Activated CD8-positive, alpha-beta memory T cell treated with anti-CD3 and anti-CD28 coated beads for 1 hour (primary cell): ENCODE measurements at places on chromosomes 16 and 17.
A peak's percentile ranks its signal among the peaks of the same experiment; 100 is the strongest.

DNA sequence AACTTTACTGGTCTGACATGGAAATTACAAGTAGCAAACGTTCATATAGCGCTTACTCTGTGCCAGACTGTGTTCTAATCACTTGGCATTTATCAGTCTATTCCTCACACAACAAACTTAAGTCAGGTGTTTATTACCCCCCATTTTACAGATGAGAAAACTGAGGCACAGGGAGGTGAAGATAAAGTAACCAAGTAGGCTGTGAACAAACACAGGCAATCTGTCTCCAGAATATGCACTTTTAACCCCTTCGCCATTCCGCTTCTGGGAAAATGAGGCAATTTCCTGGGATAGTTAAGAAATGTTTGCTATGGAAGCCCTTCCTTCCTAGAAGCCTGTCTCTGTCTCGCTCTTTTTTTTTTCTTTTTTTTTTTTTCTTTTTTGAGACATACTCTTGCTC, 12.2 kb upstream of the CXCL16 start:
- no peak for DNase-seq

- DNase-seq = no peak
These were observed 1.1 kb upstream of the MYH11 start for GRCh38 chr16:15857724-15858560.

GRCh38 chr16:4306470-4307214, 9.2 kb upstream of the GLIS2 start:
- DNase-seq = no peak

- DNase-seq = no peak
These were observed 211.2 kb downstream of the RPTOR start for GRCh38 chr17:80755650-80756405.

DNA sequence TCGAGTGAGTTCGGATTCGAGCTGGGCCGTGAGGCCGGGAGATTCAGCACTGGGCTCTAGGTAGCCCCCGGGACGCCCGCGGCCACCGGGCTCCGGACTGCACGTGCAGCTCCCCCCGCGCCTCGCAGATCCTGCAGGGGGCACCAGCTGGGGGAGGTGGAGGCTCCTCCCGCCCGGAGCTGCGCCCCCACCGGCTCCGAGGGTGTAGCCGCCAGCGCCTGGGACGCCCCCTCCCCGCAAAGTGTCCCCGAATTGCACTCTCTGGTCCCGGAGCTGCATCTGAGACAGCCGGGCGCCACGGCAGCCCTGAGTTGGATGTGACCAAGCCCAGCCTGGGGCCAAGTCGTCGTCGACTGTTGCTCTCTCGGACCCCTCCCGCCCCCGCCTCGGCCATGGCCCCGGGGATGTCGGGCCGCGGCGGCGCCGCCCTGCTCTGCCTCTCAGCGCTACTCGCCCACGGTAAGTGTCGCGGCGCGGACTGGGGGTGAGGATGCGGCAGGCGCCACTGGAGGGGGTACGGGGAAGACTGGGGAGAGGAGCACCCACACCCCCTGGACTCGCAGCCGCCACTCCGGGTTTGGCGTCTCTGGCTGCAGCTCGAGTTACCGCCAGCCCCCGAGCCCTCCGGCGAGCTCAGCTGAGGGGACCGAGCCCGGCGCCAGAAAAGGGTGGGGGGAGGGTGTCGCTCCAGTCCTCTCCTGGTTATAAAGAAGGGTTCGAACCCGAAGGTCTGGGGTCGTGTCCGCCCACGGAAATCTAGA, 1.5 kb downstream of the TMEM132E start:
- no peak for DNase-seq

DNA sequence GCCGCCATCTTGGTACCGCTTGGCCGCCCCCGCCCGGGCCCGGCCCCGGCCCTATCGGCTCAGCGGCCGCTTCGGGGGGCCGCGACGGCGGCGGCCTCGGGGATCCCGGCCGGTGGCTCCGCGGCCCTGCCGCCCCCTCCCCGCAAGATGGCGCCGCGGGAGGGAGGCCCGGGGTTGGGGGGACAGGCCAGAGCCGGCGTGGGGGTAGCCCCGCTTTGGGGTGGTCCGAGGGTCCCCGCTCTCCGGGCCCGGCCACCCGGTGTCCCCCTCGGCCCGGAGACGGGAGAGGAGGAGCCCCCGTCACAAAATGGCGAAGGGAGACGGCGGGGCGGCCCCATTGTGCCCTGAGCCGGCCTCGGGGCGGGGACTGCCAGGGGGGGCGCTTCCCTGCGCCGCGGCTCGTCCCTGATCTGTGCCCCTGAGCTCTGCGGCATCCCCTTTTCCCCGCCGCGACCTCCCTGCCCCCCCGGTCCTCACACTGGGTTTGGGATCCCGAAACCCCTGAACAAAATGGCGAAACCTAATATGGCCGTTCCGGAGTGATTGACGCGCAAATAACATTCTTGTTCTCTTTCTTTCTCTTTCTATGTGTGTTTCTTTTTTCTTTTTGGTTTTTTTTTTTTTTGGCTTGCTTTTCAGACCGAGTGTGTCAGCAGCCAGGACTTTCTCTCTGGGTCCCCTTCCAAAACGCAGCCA, 986 bp downstream of the HAPSTR1 start:
- peak; percentile 47 for DNase-seq

- no peak for DNase-seq
These were observed at the start of gene TPSG1 for GRCh38 chr16:1225051-1225451. Gene TPSG1 (minus strand): TSS chr16:1225268. CDS start chr16:1225252, 16 bp downstream.

DNA sequence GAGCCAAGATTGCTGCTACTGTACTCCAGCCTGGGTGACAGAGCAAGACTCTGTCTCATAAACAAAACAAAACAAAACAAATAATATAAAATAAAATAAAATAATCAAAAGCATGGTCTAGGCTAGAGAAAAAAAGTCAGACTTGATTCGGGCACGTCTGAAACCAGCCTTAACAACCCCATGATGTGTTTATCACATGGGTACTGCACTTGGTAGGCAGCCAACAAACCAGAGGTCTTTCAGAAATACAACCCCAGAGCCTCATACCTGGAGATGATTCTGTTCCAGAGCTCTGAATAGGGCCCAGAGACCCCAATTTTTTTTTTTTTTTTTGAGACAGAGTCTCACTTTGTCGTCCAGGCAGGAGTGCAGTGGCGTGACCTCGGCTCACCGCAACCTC, 9.6 kb upstream of the HAPSTR1 start:
- DNase-seq = no peak

DNA sequence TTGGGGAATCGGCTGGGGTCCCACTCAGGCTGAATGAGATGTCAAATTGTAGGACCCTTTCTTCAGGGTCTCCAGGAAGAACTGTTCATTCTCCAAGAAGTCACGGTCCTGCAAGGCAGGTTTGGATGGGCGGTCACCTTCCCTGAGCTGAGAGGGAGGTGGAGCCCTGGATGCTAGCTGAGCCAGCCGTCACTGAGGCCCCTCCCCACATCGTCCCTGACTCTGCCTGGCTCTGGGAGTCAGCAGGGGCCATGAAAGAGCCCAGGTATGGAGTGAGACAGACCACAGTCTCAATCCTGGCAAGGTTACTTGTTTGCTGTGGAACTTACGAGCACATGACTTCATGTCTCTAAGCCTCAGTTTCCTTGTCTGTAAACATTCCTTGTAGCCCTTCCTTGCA, 6.0 kb upstream of the MRPL38 start:
- no peak for DNase-seq

GRCh38 chr17:67015001-67015400, 29.4 kb upstream of the CACNG1 start:
- no peak for DNase-seq

GRCh38 chr16:70681382-70682238, 4.2 kb downstream of the MTSS2 start:
- no peak for DNase-seq

DNA sequence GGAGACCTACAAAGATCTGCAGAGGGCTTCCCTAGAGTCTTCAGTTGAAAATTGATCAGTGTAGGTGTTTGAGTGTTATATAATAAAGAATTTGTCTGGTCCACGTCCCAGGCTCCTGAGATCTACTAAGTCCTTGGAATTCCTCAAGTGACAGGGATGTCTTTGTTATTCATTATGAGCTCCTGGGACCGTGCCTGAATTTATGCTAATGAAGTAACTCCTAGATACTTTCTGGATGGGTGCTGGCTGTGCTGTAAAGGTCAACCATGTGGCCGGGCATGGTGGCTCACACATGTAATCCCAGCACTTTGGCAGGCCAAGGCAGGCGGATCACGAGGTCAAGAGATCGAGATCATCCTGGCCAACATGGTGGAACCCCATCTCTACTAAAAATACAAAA, 43.7 kb downstream of the CDC27 start:
- no peak for DNase-seq

DNA sequence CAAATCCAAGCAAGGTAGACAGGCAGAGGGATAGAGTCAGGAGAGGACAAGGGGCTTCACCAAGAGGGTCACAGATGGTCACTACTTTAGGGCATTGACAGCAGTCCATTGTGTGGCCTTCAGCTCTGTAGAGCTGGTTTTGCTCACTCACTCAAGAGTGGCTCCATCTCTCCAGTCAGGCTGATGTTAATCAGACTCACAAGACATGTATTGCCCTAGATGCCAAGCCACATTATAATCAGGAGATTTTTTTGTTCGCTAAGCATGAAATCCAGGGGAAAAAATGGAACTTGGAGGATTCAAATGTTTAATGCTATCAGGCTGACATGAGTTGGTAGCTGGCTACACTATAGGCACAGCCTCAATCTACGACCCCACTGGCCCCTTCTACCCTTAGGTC, 32.5 kb downstream of the CD300LF start:
- no peak for DNase-seq
